ENCODE measurements at places on chromosomes 11 and 22. TPM values are rescaled to one million over a fixed set of nuclear protein-coding genes. Genes with fewer than 3 reads are reported as not detected.

IL17REL gene
- total RNA-seq: not detected

- peaks cover 3% of the 10 kb centered on the region for H3K4me1 ChIP-seq
- H3K4me3 ChIP-seq: no peak overlapping the region
- no peak for DNase-seq
Measured at GRCh38 chr11:91800208-91800914, 424.3 kb upstream of the FAT3 start.

TRPM5 gene
- not detected for total RNA-seq

DNA sequence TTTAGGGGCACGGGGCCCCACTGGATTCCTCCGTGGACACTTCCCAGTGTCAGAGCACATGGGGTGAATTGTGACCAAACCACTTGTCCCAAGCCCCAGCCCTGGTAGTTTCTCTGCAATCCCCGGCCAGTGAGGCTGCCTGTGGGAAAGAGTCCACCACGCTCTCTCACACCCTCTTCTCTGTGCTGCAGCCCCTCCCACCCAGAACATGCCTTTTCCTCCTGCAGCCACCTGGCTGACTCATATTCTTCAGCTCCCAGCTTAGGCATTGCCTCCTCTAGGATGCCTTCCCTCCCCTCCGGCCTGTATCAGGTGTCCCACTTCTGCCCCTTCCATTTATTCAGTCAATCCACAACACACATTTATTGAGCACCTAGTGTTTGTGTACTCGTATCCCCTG lies 5.4 kb upstream of the RPS6KB2 start:
- no peak for DNase-seq
- peaks cover 12% of the 10 kb centered on the region for H3K4me1 ChIP-seq
- no peak overlapping the region for H3K4me3 ChIP-seq
- no peak overlapping the region for H3K27ac ChIP-seq

DNA sequence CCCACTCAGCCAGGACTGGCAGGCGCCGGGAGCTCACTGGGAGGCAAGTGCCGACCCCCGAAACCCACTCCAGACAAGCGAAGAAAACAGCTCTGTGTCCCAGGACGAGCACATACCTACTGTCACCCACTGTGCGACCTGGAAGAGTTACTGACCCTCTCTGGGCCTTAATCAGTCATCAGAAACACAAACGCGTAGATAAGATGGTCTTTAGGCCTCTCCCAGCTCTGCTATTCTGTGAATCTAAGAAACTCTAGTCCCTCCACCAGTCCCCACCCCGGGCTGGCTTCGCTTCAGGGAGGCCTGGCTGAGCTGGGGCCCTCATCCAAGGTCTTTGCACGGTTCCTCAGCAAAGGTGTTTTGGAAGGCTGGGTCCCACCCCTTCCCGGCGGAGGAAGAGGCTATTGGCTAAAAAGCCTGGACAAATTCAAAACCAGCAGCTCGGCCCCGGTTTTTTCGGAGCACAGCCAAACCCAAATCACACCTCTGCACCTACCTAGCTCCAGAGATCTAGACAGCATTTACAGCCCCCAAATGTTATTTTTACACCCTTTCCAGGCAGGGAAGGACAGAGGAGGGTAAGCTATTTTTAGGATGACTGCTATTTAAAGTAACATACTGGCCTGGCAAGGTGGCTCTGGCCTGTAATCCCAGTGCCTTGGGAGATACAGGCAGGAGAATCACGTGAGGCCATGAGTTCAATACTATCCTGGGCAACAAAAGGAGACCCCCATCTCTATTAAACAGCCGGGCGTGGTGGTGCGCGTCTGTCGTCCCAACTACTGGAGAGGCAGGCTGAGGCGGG lies 13.2 kb upstream of the HDHD5 start:
- no peaks in the 10 kb centered on the region for H3K36me3 ChIP-seq
- H3K27me3 ChIP-seq: no peaks in the 10 kb centered on the region
- peak overlapping the region; percentile 70 for H3K4me3 ChIP-seq
- H3K27ac ChIP-seq: peak overlapping the region; percentile 63
- DNase-seq: no peak

OR6T1 gene
- not detected for total RNA-seq

DNA sequence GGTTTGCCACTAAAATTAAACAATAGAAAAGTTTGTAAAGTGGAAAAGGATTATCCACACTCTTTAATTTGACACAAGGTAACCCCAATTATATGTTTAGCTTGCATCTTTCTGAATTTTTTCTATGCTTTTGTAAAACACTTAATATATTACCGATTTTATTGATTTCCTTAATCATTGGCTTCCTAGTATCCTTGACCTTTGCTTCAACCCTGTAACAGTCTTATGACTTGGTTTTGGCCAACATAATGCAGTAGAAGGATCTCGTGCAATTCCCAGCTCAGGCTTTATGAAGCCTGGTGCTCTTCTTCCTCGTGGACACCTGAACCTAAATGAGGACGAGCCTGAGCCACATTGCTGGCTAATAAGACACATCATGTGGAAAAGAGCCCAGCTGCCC lies 23.6 kb upstream of the CASP4 start:
- H3K27me3 ChIP-seq: no peaks in the 10 kb centered on the region
- no peak overlapping the region for H3K4me3 ChIP-seq
- no peak overlapping the region for H3K27ac ChIP-seq
- H3K36me3 ChIP-seq: peaks cover 7% of the 10 kb centered on the region

- H3K4me1 ChIP-seq: peaks cover 20% of the 10 kb centered on the region
- peaks cover 51% of the 10 kb centered on the region for H3K27me3 ChIP-seq
- DNase-seq: no peak
- H3K36me3 ChIP-seq: no peaks in the 10 kb centered on the region
- no peak within 1 kb of the TSS for H3K27ac ChIP-seq
- peak within 1 kb of the TSS; percentile 67 for H3K4me3 ChIP-seq
Measured at GRCh38 chr22:29479417-29480261, at the start of gene NEFH. NEFH (plus strand) TSS chr22:29480218; CDS start chr22:29480263, 45 bp downstream.

- peaks cover 47% of the 10 kb centered on the region for H3K27me3 ChIP-seq
- no peaks in the 10 kb centered on the region for H3K4me1 ChIP-seq
- DNase-seq: no peak
- H3K4me3 ChIP-seq: no peak overlapping the region
Measured at GRCh38 chr11:77487790-77488189, 13.9 kb upstream of the PAK1 start.

UPB1 gene
- not detected for total RNA-seq

DNA sequence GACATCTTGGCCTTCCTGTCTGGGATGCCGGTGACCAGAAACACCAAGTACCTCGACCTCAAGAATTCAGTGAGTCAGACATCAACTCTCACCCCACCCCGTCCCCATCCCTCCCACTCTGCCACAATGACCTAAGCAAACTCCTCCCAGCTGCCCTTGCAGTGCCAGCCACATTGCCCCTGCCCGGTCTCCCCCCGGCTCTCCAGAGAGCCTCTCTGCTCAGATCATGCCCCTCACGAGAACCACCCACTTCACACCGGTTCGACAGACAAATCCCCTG lies 23.6 kb upstream of the MYRF start:
- no peak overlapping the region for H3K27ac ChIP-seq
- no peak overlapping the region for H3K4me3 ChIP-seq
- H3K27me3 ChIP-seq: no peaks in the 10 kb centered on the region
- H3K36me3 ChIP-seq: peaks cover 9% of the 10 kb centered on the region
- no peak for DNase-seq
- peaks cover 21% of the 10 kb centered on the region for H3K4me1 ChIP-seq

DNA sequence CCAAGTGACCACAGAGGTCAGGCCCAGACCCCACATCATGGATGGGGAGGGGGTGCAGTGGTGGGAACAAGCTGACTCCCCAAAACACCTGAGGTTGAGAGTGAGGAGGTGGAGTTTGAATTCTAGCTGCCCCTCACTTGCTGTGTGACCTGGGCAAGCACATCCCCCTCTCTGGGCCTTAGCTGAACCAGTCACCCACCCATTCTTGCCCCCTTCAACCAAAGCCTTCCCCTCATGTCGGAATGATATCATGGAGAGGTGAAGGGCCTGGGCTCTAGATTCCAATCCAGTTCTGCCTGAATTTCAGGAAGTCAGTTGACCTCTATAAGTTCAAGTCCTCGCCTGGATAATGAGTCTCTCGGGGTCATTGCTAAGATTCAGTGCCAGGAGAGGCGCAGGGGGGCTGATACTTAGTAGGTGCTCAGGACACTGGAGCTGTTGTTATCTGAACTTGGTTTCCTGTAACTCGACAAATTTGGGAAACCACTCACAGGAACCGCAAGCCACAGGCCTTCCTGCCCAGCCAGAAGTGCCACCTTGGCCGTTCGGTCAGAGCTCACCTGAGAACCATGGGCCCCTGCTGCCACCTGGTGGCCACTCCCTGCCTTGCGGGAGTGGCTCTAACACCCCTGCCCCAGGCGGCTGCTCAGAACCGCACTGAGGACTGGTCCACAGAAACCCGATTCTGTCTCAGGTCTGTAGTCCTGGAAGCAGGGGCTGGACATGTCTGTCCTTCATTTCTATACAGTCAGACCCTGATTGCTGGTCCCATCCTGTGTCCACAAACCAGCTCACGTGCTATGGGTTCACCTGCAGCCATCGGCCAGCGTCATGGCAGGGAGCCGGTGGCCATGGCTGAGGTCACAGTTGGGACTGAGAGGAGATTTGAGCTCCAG lies 6.9 kb downstream of the CDC42EP1 start:
- peak overlapping the region; percentile 60 for H3K27ac ChIP-seq
- H3K4me3 ChIP-seq: peak overlapping the region; percentile 18
- no peaks in the 10 kb centered on the region for H3K27me3 ChIP-seq
- peaks cover 60% of the 10 kb centered on the region for H3K4me1 ChIP-seq
- DNase-seq: no peak

MMP13 gene
- 0.21 TPM for total RNA-seq

DNA sequence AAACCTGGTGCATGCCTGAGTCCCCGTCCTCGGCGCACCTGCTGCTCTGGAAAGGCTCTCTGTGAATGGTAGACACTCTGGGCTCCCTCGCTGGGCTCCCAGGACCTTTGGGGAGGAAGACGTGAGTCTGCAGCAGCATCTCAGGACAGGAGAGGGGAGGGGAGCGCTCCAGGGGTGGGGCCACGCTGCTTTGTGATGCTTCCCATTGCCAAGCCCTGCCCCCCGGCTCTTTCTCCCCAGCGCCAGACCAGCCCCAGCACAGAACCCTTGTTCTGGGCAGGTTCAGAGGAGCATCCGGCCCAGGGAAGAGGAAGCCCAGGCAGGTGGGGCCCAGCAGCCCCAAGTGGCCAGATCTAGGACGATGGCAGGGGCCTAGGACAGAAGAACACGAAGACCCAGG lies 111.2 kb downstream of the BRD1 start:
- H3K27ac ChIP-seq: no peak overlapping the region
- peaks cover 2% of the 10 kb centered on the region for H3K27me3 ChIP-seq
- no peak overlapping the region for H3K4me3 ChIP-seq
- no peak for DNase-seq

DNA sequence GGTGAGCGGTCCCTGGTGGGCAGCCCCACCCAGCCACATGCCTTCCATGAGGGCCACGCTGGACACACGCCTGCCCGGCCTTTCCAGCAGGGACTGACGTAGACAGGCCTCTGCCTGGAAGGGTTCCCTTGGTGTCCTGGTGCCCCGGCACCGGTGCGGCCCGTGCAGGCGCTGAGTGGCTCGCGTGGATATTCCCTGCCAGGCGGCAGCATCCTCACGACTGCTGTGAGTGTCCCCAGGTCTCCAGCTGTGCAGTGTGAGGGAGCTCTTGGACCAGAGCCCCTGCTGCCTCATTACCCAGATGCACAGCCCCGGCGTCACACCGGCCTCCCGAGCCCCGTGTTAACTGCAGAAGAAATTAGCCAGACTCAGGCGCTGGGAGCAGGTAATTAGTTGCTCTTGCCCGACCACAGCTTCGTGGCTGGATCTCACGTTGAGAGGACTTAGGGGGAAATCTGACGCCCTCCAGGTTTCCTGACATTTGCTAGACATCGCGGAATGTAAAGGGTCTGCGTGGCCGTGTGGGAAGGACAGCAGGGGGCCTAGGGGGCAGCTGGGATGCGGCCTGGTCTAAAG lies 1196.3 kb downstream of the BRD1 start:
- H3K4me3 ChIP-seq: no peak overlapping the region
- H3K27ac ChIP-seq: no peak overlapping the region
- H3K27me3 ChIP-seq: no peaks in the 10 kb centered on the region
- H3K36me3 ChIP-seq: no peaks in the 10 kb centered on the region
- no peak for DNase-seq

- H3K4me1 ChIP-seq: peaks cover 74% of the 10 kb centered on the region
- DNase-seq: no peak
- H3K4me3 ChIP-seq: no peak overlapping the region
Measured at GRCh38 chr22:46083383-46084350, 66.7 kb upstream of the PPARA start.

VWCE gene
- total RNA-seq: 10.7 TPM

RRP7A gene
- 38.6 TPM for total RNA-seq

INS gene
- total RNA-seq: not detected

DNA sequence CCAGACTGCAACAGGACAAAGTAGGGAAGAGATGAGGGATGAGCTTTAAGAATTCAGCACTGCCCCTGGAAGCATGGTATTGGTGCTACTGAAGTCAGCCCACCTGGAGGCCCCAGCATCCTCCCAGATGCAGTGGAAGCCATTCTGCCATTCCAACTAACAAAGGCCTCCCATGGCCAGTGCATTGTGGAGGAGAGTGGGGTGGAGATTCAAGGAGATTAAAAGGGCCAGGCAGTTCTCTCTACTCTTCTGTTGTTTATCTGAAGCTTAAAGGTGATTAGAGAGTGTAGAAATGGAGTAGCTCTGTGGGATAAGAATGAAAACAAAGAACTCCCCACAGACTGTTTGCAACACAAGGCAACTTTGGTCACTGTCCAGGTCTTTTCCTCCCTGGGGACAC lies 24.1 kb upstream of the TSKU start:
- H3K27me3 ChIP-seq: peaks cover 3% of the 10 kb centered on the region
- H3K4me1 ChIP-seq: peaks cover 10% of the 10 kb centered on the region
- no peak overlapping the region for H3K4me3 ChIP-seq
- peaks cover 3% of the 10 kb centered on the region for H3K36me3 ChIP-seq
- no peak for DNase-seq
- no peak overlapping the region for H3K27ac ChIP-seq

EFCAB6 gene
- 1.4 TPM for total RNA-seq

- H3K27ac ChIP-seq: no peak overlapping the region
- H3K36me3 ChIP-seq: no peaks in the 10 kb centered on the region
- no peak for DNase-seq
Measured at GRCh38 chr22:33057363-33057995, 702 bp downstream of the SYN3 start.

DNA sequence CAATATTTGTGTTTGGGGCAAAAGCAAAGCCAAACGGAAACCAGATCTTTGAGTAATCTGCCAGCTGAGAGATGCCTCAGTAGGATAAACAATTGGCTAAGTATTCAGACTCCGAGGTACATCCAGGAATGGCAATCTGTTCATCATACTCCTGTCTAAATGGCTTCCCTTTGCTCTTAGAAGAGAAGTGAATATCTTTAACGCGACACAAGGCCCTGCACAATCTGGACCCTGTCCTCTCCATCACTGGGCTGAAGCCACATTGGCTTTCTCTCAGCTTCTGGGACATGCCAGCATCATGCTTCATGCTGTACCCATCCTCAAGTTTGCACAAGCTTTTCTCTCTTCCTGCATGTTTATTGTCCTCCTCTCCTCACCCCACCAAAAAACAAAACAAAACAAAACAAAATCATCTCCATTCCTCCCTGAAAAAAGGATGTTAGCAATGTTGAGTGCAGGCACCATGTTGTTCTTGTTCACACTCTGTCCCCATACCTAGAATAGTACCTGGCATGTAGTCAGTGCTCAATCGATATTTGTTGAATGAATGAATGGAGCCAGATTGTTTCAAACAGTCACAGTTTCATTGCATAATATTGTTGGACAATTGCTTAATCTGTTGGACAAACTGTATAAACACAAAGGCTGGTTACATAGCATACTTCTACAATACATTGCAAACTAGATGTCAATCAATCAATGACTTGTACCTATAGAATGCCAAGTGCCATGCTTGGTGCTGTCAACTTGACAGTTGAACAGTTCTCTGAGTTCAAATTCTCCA lies 38.2 kb upstream of the SESN3 start:
- no peaks in the 10 kb centered on the region for H3K36me3 ChIP-seq
- no peak for DNase-seq
- H3K4me1 ChIP-seq: no peaks in the 10 kb centered on the region

All from osteocyte (in vitro differentiated cells).